ENCODE measurements at places on chromosomes 6 and 20.

GRCh38 chr6:66605971-66606370 lies 898.9 kb upstream of the EYS start:
- no peaks in the 10 kb centered on the region for H3K4me1 ChIP-seq
- no peaks in the 10 kb centered on the region for H3K27me3 ChIP-seq
- no peaks in the 10 kb centered on the region for H3K36me3 ChIP-seq
- DNase-seq: no peak
- no peak overlapping the region for H3K27ac ChIP-seq
- H3K4me3 ChIP-seq: no peak overlapping the region

DNA sequence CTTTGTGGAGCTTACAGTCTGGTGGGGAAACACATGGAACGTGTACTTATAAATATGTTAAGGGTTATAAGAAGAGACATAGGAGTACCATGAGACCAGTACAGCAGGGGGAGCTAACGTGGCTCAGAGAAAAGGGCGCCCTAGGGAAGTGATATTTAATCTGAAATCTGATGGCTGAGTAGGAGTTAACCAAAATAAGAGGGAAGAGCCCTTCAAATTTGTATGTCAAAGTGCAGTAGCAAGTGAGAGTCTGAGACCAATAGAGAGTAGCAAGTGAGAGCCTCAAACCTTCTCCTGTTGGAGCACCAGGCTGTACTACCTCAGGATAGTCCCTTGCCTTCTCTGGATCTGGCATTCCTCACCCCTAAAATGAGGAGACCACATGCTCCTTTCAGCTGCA lies 6.1 kb upstream of the PKIG start:
- no peak for DNase-seq
- no peaks in the 10 kb centered on the region for H3K27me3 ChIP-seq
- no peak overlapping the region for H3K4me3 ChIP-seq
- no peaks in the 10 kb centered on the region for H3K36me3 ChIP-seq

DNA sequence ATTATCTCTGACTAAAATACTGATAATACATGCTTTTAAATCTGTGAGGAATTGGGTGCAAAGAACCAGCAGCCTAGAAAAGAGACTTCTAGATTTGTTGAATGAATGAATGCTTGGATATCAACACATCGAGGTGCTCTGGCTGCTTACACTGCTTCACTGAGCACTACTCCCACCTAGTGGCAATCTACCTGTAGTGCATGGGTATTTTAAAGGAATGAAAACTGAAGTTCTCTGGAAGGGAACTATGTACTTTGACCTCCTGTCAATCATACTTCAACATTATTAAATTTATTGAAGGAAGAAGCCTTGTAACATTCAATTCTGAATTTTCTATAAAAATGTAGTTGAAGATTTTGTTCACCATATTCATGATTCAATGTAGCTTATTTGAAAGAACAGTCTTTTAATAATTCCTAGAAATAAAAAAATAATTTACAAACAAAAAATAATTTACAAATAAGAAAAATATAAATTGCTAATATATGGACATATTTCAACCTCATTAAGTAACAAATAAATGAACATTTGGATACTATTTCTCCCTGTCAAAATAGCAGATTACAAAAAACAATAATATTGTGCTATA lies 111.2 kb upstream of the MMS22L start:
- no peak overlapping the region for H3K4me3 ChIP-seq
- no peaks in the 10 kb centered on the region for H3K27me3 ChIP-seq
- no peaks in the 10 kb centered on the region for H3K36me3 ChIP-seq
- peak; percentile 17 for DNase-seq

DNA sequence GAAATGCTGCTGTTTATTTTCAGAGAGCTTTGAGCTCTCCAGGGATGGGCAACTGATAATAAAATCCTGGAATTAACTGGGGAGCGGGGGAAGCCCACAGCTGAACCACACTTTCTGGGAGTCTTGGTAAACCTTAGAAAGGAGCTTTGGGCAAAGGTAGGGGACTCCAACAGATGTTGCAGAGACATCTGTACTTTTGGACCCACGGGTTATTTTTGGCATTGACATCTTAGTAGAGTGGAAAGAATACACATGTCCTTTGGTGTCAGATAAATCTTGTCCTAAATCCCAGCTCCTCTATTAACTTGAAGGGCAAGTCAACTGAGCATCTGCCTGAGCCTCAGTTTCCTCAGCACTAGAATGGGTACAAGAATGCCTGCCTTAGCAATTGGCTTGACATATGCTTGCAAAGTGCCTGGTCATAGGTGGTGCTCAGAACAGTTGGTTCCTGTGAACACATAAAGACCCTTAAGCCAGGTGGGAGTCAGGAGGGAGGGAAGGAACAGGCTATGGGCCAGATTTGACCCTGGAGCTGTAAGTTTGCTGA lies 5.8 kb downstream of the SLC22A3 start:
- no peak overlapping the region for H3K27ac ChIP-seq
- H3K36me3 ChIP-seq: no peaks in the 10 kb centered on the region
- peaks cover 2% of the 10 kb centered on the region for H3K4me1 ChIP-seq
- no peak for DNase-seq

- no peak overlapping the region for H3K27ac ChIP-seq
- no peak for DNase-seq
- no peaks in the 10 kb centered on the region for H3K36me3 ChIP-seq
- H3K4me1 ChIP-seq: peaks cover 6% of the 10 kb centered on the region
Observed at GRCh38 chr20:47406849-47407682, 50.6 kb upstream of the ZMYND8 start.
